ENCODE measurements at places on chromosomes 1 and 21.
A peak's percentile ranks its signal among the peaks of the same experiment; 100 is the strongest.

DNA sequence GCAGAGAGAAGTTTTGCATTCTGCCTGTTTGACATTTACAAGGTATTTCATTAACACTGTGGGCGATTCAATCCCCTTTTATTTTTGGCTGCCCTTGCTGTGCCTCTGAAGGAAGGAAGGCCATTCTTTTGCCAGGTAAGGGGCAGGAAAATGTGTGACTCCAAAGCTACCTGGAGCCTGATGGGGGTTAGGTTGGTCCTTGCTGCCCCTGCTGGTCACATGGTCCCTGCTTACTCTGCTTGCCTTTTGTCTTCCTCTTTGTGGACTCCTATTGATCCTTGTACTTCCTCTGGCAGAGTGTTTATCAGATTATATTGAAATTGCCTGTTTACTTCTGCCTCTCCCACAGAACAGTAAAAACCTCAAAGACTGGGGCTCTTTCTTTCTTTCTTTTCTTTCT, 65.7 kb downstream of the ST6GALNAC3 start:
- no peak for DNase-seq

DNA sequence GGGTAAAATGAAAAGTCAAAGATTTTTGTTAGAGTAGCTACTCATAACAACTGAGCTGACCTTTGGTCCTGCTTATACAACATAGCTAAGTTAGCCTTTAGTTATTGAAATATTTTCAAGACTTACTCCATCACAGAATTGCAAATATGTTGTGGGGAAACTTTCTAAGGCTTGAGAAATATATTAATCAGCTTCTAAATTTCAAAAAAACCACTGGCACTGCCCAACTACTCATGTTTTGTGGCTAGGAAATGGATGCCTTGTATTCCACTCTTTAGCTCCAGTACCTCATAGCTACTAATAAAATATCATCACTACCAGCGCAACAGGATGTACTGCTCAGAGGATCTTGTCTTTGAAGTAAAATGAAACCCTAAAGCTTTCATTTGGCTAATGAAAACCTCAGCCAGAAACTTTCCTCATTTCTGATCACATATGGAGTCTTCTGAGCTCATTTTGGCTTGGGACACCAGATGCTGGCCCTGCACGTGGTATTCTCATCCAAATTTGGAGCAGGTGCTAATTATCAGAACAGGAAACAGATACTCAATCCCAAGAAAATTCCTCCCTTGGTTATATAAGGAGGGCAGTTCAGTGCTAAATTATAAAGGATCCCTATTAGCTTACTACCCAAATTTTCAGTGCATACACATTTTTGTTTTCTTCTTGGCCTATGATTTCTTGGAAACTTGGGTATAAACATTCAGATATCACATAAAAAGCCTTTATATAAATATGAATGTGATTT, 690.7 kb downstream of the ADGRL2 start:
- DNase-seq: no peak

- DNase-seq: no peak
Observed at GRCh38 chr1:46362158-46362557, 21.6 kb downstream of the NSUN4 start.

DNA sequence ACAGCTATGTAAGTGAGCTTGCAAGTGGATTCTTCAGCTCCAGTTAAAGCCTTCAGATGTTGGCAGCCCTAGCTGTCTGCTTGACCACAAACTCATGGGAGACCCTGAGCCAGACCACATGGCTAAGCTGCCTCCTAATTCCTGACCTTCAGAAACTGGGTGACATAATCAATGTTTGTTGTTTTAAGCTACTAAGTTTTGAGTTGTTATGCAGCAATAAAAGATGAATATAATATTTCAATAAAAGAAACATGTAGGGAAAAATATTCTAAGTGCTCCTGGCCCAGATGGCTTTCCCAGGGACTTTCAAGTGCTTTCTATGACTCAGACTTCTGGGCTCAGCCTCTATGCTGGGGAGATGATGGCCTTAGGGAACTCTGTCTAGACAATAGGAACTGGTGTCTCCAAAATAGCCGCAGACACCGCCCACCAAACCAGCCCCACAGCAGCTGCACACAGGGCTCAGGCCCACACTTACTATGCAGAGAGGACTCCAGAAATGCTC, 20.3 kb upstream of the AZIN2 start:
- DNase-seq: no peak

DNA sequence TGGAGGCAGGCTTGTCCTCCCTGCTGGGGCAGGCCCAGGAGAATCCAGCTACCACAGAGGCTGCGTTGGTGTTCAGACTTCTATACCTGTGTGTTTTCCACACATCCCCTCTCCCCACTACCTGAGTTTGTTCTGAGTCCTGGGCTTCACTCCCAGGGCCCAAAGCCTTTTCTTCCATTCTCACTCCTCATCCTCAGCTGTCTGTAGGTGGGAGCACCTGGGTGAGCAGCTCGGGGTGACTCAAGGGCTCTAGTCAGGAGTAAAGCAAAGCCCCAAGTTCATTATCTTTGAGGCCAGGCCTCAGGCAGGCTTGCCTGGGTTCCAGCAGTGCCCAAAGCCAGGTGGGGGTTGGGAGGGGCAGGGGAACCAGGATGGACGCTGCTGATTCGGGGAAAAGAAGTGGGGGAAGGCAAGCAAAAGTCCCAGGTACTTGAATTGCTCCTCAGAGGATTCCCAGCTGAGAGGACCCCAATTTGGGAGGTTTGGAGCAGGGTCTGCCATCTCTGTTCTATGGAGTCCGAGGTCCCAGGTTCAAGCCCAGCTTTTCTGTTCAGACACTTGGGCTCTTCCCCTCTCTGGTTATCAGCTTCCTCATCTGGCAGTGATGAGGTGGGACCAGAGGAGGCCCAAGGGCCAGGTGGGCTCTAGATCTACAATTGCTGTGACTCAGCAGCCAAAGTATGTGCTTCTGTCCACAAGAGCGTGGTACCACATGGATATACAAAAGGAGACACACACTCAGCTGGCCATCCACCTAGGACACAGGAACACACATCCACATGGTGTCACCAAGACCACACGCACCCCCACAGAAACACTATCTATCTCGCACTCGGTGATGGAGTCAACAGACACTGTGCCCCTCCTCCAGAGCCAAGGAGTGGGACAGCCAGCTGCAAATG, 5.8 kb upstream of the PTPN7 start:
- no peak for DNase-seq

- no peak for DNase-seq
Observed at GRCh38 chr1:155295183-155295941, 5.9 kb downstream of the PKLR start.

DNA sequence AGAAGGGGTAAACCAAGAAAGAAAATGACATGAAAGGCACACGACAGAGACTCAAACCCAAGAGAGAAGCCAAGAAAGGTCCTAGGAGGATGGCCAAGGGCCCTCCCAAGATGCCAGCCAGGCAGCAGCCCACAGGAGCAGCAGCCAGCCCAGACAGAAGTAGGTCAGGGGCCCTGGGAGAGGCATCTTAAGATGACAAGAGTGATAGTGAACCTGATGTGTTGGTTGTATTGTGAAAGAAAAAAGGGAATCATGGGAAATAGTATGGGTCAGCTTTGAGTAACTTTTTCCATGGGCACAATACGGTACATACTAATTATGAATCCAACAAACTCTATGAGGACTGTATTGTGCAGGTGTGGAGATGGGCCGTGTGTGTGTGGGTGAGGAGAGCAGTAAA, 3.3 kb downstream of the CCSAP start:
- no peak for DNase-seq

DNA sequence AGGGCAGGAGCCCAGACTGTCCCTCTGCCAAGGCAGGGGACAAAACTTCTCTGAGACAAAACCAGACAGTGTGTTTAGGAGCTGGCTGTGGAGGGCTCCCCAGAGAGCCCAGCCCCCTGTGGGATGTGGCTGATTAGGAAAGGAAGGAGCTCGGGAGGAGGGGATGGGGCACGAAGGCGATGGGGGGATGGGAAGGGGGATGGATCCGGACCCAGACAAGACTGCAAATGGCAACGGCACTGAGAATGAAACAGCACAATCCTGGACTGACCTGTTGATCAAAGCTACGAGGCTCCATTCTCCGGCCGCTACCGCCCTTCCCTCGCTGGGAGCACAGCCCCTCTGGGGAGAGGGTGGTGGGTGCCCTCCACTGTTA, 33.1 kb downstream of the FOXO6 start:
- DNase-seq: no peak

DNA sequence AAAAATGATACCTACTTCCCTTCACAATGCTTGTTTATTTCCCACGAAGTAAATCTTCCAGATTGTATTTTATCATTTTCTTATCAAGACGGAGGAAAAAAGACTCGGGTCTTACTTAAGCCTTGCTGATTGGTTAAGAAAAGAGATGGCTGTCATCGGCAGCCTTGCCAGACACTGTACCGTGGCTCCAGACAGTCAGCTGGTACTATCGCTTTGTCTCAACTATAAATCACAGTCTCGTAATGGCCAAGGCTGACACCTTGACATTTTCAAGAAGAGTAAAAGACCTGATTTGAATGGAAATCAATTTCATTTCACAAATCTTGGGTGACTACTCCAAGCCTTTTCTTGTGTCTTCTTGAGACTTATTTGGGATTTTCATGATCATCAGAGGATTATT, 868.0 kb downstream of the USP25 start:
- DNase-seq: no peak

DNA sequence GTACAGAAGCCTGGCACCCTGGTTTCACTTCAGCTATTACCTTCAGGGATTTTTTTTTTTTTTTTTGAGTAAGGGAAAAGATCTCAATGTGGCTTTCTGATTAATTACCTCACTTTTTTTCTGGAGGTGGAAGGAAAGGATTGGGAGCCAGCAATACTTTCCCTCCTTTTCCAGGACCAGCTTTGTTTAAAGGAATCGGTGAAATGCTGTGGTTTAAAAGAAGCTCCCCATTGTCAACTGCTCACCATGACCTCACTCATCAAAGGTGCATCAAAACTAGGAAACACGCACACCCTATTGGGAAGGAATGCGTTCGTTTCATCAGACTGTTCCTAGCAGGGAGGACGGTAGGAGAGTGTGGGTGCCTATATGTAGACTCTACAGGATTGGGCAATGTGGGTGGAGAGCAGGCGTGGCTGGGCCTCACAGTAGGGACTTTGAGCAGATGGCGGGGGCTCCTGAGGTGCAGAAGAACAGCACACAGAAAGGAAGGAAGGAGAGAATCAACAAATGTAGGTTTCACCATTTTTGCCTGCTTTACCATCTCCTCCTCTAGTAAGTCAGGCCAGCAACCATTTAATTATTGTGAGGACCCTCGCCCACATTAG, 13.0 kb downstream of the PHGDH start:
- no peak for DNase-seq

DNA sequence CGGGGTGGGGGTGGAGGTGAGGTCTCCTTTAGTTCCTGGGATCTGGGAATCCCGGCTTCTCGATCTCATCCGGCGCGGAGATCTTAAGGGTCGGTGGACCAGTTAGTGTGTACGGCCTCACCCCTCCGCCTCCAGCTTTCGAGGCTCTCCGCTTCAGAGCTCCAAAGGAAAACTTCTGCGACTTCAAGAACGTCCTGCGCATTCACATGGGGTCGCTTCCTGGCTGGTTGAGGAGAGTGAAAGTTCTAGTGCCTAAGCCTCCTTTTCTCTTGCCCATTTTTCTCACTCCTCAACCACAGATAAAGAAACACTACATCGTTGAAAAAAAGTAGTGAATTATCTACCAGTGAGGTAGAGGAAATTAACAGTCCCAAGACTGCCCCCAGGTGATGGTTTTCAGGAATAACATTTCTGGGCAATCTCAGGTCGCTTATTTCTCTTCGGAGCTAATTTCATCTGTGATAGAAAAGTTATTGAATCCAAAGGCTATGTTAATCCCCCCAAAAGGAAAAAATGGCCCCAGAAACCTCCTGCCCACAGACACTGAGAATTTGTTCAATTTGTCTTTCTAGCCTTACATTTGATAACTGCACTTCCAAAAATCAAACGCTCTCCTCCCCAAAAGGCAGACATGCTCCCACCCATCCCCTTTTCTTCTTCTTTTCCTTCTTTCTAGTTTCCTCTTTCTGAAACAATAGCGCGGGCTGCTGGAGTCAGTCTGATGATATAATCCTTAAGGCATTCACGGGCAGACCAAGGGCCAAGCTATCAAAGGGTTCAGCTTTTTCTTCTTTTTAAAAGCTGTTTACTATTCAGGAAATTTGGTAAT, 20.6 kb upstream of the TBX15 start:
- no peak for DNase-seq

GRCh38 chr1:117540532-117540931, 65.3 kb upstream of the TENT5C start:
- no peak for DNase-seq

DNA sequence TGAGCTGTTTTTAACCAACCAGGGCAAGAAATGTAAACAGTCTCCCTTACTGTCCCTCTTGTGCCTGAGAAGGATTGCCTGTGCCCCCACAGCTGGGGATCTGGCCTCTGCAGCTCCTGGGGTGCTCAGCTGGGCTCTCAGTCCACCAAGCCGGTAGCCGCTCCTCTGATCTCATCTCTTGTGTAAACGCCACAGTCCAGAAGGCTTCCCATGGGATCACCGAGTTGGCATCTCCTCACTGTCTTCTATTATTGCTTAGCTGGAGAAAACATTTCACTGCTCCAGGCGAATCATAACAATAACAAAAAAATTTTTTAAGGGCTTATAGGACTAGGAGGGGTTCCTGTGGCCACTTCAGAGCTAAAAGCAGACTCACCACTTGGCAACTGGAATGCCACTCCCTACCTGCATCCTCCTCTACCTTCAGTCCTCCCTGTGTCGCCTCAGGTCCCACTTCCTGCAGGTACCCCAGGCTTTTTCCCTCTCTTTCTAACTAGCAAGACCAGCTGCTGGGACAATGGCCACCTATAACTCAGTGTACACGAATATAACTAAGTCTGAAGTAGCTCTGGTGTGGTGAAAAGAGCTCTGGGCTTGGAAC, 75.8 kb downstream of the ATP1A1 start:
- no peak for DNase-seq

- no peak for DNase-seq
Observed at GRCh38 chr1:91020486-91020885, 1.3 kb downstream of the ZNF644 start.

GRCh38 chr1:99082366-99082765, 77.7 kb upstream of the PLPPR5 start:
- DNase-seq: no peak

DNA sequence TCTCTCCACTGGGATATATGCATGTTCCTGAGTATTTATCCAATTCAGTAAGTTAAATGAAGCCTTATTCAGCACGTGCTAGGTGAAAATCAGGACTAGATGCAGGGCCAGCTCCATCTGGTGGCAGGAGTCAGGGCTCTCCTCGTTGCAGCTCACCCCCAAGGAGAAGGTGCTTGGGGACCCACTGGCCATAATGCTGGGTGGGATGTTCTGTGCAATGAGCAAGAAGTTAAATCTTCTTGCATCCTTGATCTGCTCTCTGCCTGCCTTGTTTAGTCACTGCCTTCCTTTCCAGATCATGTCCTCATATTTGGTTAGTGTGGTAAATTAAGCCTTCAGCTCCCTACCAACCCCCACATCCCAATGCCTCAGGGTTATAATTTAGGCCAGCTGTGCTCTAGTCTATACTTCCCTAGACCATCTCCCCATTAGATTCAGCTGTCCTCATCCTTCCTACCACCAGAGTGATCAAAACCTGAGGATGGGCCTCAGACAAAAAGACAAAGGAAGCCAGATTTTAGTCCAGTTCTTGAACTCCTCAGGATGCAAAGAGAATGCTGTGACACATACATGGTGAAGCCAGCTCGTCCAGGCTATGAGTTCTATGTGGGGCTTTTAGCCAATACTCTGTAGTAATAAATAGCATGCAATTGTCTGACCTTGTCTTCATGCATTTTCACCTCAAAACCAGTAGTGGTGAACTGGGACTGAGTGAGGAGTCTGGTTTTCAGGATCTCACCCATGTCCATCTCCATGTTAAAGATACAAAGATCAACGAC, 55.9 kb downstream of the SEC16B start:
- DNase-seq: peak; percentile 20

- no peak for DNase-seq
Observed at GRCh38 chr1:245684166-245684565, 529.4 kb downstream of the KIF26B start.
